BJ (cell line): ENCODE measurements at places on chromosomes 6 and 20. TPM values are rescaled to one million over a fixed set of nuclear protein-coding genes. Genes with fewer than 3 reads are reported as not detected.

The SLC17A1 gene
- not detected in 2 replicates for polyA plus RNA-seq

The HLA-DPB1 gene
- 8.2 and 11.2 TPM in 2 replicates for polyA plus RNA-seq

The CRIP3 gene
- not detected in 2 replicates for polyA plus RNA-seq

The RAD21L1 gene
- 0.06 and 0.18 TPM in 2 replicates for polyA plus RNA-seq

The TRIM31 gene
- not detected in 2 replicates for polyA plus RNA-seq

The MRPS10 gene
- 26.4 and 43.3 TPM in 2 replicates for polyA plus RNA-seq
